MCF 10A (cell line): ENCODE measurements at places on chromosomes 16 and 17.

- peak; percentile 64 for DNase-seq
- H3K27ac ChIP-seq = no peak overlapping the region
- H3K36me3 ChIP-seq = no peaks in the 10 kb centered on the region
- no peaks in the 10 kb centered on the region for H3K4me1 ChIP-seq
These were observed 297.5 kb downstream of the CA10 start for GRCh38 chr17:51860954-51861561.

- H3K4me1 ChIP-seq = peaks cover 10% of the 10 kb centered on the region
- H3K27ac ChIP-seq = no peak overlapping the region
- no peaks in the 10 kb centered on the region for H3K27me3 ChIP-seq
- DNase-seq = no peak
These were observed 20.0 kb downstream of the HS3ST3B1 start for GRCh38 chr17:14320734-14321475.

GRCh38 chr17:12727881-12728280 lies 61.4 kb upstream of the ARHGAP44 start:
- H3K36me3 ChIP-seq = no peaks in the 10 kb centered on the region
- no peaks in the 10 kb centered on the region for H3K27me3 ChIP-seq
- H3K4me3 ChIP-seq = no peak overlapping the region
- H3K27ac ChIP-seq = no peak overlapping the region

DNA sequence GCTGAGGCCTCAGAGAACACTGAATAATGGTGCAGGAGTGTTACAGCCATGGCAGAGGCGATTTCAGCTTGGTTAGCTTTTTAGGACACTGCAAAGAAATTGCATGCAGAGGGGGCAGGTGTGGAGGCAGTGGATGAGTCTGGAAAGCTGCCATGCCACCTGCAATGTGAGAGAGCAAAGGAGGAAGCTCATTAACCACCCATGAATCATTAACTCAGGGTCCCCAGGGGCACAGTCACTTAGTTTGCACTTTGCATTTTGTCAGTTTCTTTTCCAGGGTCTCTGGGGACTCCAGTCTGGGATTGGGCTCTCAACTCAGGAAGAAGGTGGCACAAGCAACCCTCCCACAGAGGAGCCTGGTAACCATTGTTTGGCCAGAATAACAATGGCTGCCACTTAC lies 132.9 kb downstream of the USP31 start:
- H3K4me3 ChIP-seq = no peak overlapping the region
- H3K27ac ChIP-seq = no peak overlapping the region
- H3K4me1 ChIP-seq = no peaks in the 10 kb centered on the region
- H3K36me3 ChIP-seq = no peaks in the 10 kb centered on the region
- DNase-seq = no peak
